ENCODE measurements at places on chromosomes 7 and 10.
A peak's percentile ranks its signal among the peaks of the same experiment; 100 is the strongest.

GRCh38 chr10:112461029-112461887 is 14.2 kb downstream of the VTI1A start:
- no peak for DNase-seq

DNA sequence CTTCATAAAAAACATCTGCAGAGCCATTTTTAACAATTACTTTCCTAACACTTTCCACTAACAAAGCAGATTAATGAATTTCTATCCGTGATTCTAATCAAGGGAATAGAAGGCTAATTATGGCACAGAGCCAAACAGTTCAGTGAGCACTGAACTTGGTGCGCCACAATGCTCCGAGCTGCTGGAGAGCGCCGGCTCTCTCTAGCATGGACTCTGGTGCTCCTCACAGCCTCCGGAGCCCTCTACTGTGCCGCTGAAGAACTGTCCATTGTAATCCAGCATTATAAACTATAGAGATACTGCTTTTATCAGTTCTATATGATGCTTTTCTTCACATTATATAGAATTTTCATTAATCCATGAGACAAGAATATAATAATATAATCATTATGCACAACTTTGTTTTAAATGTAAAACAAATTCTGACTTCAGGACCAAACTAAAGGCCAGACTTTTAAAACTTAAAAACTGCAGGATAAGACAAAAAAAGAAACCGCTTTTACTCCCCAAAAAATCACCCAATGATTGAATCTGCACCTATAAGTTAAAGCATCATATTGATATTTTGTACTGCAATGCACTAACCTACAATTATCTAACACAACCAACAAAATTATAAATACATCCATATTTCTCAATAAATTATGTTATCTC is 123.6 kb downstream of the RNF32 start:
- peak; percentile 39 for DNase-seq

- no peak for DNase-seq
These were observed 87.9 kb downstream of the ACTR3B start for GRCh38 chr7:152847386-152847908.

DNA sequence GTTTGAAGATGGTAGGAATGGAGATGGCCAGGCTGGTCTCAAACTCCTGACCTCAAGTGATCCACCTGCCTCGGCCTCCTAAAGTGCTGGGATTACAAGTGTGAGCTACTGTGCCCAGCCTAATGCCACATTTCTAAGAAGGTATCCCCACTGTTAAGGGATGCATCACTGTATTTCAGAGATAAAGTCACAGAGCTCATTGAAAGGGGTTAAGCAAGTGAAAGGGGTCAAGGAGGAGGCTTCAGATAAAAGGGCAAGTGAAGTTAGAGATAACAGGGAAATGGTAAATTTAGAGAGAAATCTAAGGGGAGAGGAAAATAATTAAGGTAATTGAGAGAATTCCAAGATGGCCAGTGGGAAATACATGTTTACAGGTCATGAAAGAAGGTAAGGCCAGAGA is 93.0 kb upstream of the SP4 start:
- DNase-seq = no peak

GRCh38 chr7:45407730-45408408 is 166.3 kb upstream of the ADCY1 start:
- DNase-seq = no peak

DNA sequence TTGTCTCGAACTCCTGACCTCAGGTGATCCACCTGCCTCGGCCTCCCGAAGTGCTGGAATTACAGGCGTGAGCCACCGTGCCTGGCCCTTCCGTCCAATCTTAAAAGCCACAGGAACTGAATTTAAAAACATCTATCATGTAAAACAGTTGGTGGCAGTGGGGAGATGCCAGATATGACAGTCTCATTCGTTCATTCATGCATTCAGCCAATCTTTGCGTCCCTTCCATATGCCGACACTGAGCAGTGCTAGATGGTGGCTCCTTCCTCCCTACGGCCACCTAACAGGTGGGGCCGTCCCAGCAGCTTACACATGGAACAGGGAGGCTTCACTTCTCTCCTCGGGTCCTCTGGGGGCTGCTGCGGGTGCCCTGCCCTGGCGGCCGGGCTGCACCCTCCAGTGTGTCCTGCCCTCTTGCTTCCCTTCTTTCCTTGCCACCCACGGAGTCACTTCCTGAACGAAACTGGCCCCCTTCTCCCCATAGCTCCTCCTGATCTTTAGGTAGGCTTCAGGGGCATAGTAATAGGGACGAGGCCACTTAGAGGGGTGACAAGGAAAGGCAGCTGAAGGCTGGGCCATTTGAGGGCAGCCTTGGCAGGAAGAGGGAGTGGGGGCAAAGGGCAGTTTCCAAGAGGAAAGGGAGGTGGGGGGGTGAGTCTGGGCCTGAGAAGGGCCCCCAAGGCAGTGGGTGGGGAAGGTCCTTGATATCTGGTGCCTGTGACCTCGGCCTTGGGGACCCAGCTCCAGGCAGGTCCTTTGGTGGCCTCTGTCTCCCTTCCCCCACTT is 53.8 kb downstream of the PROSER2 start:
- no peak for DNase-seq

GRCh38 chr10:110067960-110068770 is 60.4 kb downstream of the ADD3 start:
- DNase-seq = no peak

DNA sequence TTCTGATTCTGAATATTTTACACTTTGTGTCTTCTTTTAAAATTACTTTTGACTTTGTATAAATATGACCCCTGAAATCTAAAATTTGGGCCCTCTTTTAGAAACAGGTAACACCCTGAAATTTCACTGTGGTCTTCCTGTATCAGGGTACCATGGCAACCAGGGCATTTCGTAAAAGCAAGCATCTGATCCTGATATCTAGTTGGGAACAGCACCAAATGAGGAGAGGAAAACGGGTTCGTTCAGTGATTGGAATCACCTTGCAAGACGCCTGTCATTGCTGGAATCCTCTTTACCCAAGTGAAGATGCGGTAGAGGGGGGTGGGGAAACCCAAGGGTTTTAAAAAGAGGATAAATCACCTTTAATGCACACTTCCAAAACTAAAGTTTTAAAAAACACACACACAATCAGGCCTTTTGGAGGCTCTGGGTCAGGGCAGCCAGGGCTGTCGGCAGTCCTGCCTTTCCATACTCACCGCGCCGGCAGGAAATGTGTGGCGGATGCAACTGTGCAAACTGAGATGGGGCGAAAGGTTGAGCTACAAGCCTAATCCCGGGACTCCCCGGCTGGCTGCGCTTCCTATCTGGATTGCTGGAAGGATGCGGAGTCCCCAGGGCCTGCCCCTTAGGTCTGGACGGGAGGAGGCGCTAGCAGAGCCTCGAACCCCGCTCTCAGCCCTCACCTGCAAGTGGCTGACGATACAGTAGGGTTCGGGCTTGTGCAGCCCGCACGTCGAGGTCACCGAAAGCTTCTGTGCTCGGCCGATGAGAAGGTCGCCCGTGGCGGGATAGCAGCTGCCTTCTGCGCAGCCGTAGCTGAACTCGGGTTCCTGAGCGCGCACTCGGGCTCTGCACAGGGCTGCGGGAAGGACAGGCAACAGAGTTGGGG is 1.8 kb downstream of the LAMB1 start:
- peak; percentile 82 for DNase-seq

DNA sequence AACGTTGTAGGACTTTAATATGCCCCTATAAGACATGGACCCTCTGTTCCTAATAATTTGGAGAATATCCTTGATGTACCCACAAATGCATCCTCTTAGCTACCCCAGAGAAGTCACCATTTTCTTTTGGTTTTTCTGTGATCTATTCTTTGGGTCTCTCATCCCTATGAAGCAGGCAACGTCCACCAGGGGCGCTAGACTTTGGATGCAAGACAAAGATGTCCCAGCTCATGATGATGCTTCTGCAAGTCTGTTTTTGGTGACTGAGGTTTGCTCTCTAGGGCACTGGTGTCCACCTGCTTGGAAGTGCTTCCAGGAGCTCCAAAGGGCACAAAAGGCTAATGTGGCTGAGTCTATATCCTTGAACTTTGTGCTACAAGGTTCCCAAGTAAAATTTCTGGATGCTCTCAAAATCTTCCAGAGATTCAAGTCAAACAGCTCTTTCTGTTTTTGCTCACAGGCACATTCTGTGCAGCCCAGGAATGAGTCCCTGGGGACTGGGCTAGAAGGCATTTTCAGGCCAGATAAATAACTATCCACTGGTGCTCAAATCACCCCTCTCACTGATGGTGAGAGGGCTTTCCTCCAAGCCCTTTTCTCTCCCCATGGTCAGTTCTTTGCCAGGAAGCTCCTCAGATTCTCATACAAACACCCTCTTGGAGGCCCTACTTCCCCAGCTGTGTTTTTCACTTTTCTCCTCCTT is 166.4 kb downstream of the C7orf25 start:
- DNase-seq = peak; percentile 46

DNA sequence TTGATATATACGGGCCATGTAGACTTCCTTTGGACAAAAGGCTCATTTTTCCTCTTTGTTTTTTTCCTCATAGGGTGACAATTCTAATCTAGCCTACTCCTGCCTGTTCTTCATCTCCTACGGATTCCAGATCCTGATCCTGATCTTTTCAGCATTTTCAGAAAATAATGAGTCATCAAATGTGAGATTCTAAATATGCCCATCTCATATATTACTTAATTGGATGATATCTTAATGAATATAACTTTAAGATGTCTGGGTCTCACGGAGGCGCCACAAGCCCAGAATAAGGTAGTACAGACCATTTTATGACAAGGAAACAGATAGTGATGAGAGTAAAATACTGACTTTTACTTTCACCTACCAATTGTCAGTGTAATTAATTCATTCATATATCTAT is 11.4 kb downstream of the ABCC2 start:
- DNase-seq = no peak

- DNase-seq = no peak
These were observed 29.3 kb downstream of the SLC39A12 start for GRCh38 chr10:17980846-17981565.

- no peak for DNase-seq
These were observed 765 bp downstream of the CELF2 start for GRCh38 chr10:11018432-11018841.

GRCh38 chr7:27143950-27144780 is 684 bp upstream of the HOXA5 start:
- DNase-seq = no peak

- DNase-seq = no peak
These were observed 248.7 kb downstream of the NEBL start for GRCh38 chr10:20648263-20648874.

Measured in spinal cord (tissue), 10 donors.